ENCODE measurements at places on chromosomes 4 and X.
A peak's percentile ranks its signal among the peaks of the same experiment; 100 is the strongest.

DNA sequence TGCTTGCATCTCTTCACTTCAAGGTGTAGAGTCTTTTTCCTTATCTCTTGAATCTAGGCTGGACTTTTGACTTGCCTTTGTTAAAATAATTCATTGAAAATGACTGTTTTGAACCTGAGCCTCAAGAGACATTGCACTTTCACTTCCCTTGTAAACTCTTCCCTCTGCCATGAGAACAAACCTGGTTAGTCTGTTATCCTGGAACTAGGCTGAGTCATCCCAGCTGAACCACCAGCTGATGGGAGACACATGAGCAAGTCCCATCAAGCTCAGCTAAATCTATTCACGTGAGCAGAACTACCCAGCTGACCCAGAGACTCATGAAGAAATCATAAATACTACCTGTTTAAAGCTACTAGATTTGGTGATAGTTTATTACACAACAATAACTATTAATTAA is 202.3 kb upstream of the CENPE start:
- no peak for DNase-seq

- no peak for DNase-seq
Observed at GRCh38 chrX:123740536-123740935, 7.7 kb upstream of the THOC2 start.

DNA sequence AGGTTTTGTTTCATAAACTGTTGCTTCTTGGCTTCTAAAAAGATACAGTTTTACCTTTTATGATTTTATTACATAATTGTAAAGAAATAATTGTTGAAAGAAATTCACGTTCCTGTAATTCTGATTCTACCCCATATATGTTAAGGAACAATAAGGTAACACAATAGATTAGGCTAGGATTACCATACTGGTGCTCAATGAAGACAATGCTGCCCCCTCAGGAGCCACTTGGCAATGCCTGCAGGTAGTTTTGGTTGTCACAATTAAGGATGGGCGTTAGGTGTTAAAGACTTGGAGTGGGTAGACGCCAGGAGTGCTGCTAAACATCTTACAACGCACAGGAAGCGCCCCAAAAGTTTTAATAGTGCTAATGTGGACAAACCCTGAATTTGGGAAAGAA is 133.2 kb downstream of the NLGN4X start:
- no peak for DNase-seq

DNA sequence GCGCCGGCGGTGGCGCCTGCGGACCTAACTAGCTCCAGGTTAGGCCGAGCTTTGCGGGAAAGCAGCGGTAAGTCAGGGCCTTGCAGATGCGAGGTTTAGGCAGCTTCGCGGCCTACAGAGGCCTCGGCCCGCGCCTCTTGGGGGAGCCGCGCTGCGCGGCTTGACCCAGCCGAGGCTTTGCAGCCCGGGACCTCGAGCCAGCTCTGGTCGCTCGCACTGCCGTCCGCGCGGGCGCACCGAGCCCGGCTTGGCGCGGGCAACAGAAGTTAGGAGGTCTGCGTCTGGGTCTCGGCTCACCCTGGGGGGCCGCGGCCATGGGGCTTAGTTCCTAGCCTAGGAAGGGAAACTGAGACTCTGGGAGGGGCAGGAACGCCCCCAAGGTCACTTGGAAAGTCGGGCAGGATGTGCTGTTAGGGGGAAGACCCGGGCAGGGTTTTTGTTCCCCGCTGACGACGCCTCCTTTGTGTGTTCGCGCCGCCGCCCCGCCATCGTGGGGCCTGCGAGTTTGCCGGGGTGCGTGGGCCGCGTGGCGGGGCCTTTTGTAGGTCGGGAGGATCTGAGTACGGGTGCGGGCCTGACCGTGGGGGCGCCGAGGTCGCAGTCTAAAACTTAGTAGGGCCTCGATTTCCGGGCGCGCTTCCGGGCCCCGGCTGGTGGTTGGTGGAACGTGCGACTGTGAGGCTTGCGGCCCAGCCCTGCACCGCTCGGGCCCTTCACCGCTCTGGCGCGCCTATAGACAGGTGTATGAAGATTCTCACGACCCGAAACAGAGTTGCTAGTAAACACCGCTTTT is 482 bp downstream of the RNF4 start:
- DNase-seq, result peak; percentile 60

DNA sequence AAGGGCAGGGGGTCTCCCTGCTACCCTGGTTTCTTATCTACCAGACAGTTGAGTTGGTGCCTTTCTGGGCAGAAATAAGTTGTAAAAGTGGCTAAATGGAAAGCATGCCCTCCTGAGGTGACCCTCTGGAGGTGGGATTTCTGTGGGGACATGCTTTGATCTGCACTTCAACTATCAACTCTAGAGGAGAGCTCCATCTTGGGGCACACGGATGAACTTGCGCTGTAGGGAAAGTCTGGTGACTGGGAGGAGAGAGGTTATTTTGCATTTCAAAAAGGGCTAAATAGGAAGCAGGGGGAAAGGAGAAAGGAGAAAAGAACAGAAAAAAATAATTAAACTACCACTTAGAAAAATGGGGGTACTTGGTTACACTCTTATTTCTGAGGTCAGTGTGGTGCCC is 12.7 kb upstream of the RHOXF2B start:
- DNase-seq, result no peak

GRCh38 chr4:177265729-177266128 is 43.9 kb upstream of the NEIL3 start:
- DNase-seq, result no peak

GRCh38 chr4:169010125-169011023 is at the start of gene CBR4:
Gene CBR4 (minus strand): TSS chr4:169010255. CDS start chr4:169010089, 166 bp downstream.
- DNase-seq, result peak; percentile 99

- peak; percentile 7 for DNase-seq
Observed at GRCh38 chr4:1500966-1501753, 94.9 kb upstream of the NKX1-1 start.

DNA sequence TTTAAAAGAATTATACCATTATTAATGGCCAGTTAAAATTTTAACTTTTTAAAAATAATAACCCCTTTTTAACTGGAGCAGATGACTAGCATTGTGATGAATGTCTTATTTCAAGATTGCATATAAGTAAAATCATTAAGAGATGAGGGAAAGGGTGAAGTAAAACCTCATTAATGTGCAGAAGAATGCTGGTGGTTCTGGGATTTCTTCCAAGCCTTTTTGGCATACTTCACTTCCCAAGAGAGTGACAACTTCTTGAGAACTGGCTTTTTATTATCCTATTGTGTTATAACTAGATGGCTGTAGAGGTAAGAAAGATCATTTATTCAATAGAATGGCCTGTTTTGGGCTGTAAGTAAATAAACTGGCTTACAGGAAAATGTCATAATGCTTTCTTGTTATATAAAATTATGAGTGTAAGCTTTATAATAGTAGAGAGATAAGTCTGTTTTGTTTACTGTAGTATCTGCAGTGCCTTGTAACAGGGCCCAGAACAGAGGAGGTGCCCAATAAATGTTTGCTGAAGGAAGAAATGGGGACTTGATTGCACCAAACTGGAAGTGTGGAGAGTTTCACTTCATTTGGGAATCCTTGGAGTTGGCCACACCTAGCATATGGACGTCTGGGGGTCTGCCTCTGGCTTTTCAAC is 242.9 kb upstream of the PITX2 start:
- no peak for DNase-seq

DNA sequence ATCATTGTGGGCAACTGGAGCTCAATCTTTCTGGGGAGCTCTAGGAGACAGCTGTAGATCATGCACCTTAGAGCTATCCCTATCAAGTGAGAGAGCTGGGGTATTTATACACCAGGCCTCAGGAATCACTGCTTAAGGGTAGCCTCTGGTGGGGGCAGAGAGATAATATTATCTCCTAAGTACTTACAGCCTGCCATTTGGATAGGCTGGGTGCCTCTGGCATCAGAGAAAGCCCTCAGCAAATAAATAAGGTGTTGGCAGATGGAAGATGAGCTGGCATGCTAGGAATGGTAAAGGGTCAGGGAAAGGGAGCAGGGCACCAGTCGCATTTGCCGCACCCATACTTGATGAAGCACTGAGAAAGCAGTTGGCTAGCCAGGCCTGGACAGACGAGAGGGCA is 75.9 kb downstream of the HCCS start:
- no peak for DNase-seq

DNA sequence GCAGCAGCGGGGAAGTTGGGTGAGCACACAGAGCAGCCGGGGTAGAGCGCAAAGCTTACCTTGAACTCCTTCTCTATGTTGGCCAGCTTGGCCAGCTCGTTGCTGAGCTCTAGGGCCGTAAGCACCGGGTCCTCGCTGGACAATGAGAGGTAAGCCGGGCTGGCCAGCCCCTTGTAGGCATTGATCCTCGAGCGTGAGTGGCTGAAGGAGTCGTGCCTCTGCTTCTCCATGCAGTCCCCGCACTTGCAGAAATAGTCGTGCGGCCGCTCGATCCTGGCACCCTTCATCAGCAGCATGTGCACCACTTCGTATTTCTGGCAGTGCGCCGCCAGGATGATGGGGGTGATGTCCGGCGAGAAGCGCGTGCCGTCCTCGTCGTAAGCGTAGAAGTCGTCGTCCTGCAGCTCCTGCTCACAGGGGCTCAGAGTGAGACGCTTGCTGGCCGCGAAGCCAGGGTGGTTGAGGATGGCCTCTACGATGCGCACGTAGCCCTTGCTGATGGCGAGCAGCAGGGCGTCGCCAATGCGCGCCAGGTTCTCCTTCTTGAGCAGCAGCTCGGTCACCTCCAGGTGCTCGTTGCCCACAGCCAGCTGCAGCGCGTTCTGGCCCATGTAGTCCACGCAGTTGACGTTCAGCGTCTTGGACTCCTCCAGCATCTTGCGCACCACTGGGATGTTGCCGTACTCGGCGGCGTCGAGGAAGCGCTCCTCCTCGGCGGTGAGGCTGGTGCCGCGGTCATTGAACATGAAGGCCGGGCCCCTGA is 19.5 kb downstream of the TRPC3 start:
- DNase-seq, result no peak

GRCh38 chrX:916230-916599 is 285.6 kb downstream of the SHOX start:
- DNase-seq, result no peak

- DNase-seq, result no peak
Observed at GRCh38 chr4:168724686-168725411, 228.0 kb downstream of the PALLD start.

GRCh38 chr4:108168160-108168670 is 517 bp downstream of the LEF1 start:
- DNase-seq, result no peak

DNA sequence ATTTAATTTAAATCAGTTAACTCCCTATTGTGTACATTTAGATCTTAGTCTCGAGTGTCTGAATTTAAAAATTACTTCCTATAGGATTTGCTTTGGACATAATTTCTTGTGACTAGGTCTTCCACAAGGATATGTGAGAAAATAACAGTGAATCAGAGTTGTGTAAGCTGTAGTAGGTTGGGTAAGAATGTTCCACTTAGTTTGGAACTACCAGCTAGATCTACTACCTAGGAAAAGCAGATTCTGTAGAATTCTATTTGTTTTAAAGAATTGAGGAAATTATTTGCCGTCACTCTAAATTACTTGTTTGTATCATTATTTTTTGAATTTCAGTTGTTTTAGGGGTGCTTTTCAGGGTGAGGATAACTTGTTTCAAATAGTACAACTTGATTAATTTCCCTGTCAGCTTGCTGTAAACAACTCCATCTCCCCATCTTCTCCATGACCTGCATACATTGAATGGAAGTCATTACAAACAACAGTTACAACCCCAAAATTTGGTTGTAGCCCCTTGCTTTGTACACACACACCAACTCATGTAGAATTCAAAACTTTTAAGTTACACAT is 1.3 kb downstream of the MTHFD2L start:
- DNase-seq, result no peak

- no peak for DNase-seq
Observed at GRCh38 chrX:10576186-10576585, 44.2 kb downstream of the MID1 start.

- no peak for DNase-seq
Observed at GRCh38 chr4:3354455-3354811, 61.6 kb downstream of the RGS12 start.

GRCh38 chrX:103431316-103431715 is 55.0 kb downstream of the BEX3 start:
- no peak for DNase-seq

DNA sequence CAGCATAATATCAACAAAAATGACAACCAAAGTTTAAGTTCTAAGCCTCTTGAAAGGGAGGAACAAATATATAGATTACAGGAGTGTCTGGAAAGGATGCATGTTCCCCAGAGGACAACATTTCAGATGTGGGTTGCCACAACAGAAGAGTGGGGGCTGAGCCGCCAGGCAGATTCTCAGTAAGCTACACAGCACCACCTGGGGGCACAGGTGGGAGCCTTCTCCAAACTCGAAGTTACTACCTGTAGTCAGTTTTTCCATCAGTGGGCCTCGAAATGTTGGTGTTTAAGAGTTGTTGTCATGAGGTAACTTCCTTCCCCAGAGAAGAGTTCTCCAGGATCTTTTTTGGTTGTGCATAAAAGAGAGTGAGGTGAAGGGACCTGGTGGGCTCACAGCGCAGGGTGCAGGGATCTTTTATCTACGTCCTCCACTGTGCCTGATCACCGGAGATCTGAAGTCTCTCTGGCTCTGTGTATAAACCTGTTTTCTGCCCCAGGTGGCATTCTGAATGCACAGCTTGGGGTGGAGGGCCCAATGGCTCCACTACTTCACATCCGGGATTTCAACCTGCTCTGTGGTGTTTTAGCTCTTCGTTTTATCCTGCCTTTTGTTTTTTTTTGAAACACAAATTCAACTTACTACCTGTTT is 58.4 kb upstream of the STS start:
- no peak for DNase-seq

DNA sequence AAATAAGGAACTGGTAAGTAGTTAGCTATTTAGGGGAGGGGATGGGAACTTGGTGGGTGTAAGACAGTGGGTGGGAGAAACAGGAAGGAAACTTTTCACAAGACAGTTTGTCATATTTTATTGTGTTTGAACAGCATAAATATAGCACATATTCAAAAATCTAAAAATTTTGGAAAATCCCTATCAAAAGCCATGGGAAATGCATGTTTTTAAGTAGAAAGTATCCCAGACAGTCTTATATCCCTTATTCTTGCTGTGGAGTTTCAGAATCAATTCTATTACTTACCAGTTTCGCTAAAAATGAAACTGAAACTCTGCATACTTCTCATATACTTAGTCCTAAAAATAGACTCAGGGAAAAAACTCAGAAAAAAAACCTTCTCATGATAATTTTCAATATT is 22.3 kb upstream of the RASGEF1B start:
- no peak for DNase-seq

GRCh38 chr4:37157476-37158167 is 86.9 kb upstream of the NWD2 start:
- DNase-seq, result no peak

DNA sequence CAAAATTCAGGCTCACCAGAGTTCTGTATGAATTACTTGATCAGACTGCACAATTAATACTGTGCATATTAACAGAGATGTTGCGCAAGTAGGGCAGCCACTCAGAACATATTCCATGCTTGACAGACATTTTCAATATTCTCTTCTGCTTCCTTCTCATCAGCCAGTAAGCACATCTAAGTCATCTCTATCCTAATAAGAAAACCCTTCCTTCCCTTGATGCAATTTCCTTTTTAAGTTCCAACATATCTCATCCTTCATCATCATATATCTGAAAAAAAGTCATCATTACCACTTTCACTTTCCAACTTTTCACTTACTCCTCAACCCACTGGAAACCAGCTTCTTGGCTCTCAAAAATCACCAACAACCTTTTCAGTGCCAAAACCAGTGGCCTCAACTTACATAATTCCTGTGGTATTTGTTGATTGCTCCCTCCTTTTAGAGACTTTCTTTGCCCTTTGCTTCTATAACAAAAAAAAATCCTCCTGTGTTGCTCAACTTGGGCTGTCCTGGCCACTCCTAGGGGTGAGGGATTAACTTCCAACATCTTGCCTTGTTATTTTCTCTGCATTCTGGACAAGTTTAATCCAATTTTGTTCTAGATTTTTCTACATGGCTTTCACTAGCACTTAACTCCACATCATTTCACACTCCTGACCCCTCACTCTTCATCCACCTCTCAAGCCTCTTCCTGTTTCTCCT is 14.1 kb downstream of the MBNL3 start:
- DNase-seq, result no peak

Measured in heart left ventricle (tissue), 16 donors.